ENCODE measurements at places on chromosomes 1 and 21.

DNA sequence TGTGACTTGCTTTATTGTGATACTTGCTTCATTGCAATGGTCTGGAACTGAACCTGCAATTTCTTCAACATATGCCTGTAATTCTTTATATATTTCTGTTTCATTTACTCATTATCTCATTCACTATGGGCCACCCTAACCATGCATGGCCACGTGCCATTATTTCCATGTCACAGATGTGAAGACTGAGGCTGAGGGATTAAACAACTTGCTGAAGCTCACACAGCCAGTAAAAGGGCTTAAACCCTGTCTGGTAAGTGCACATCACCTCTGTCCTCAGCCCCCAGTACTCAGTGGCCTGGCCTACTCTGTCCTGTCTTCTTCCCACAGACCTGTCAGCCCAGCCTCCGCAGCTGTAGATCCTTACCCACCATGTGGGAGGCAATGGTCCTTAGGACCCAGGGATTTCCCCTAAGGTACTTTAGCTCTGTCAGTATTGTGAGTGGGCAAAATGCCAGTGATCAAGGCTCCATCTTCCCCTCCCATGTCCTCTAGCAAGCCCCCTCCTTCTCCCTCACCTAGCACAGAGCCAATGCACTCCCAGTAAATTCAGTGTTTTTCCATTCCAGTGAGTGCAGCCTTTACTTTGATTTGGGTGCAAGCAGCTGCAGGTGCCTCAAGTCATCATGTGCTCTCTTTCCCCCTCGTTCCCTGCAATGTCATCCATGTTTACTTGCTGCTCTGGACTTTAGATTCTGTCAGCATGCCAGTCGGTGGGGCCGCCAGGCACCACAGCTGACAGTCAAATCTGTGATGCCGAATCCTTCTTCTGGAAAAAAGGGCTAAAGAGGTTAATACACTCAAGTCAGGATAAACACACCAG, 228.2 kb upstream of the PROX1 start:
- no peak for DNase-seq

GRCh38 chr1:3472088-3472850, 17.8 kb downstream of the ARHGEF16 start:
- DNase-seq, result no peak

DNA sequence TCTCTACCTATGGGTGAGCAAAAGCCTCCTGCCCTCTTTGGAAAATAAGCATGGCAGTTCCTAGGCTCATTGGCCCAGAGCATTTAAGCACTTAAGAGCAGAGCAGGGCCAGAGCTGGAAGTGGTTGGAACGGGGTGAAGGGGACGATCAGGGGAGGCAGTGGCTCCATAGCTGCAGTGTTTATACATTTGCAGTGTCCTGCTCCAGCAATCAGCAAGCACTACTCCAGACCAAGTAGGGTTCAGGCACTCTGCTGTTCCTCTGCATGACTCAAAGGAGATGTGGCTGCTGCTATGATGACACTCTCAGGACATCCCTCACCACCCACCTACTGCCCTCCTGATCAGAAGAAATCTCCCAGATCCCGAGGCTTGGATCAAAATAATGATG, 55.0 kb downstream of the TRABD2B start:
- no peak for DNase-seq

GRCh38 chr1:82894635-82895034, 1093.9 kb downstream of the ADGRL2 start:
- no peak for DNase-seq

GRCh38 chr1:193283016-193283415, 96.6 kb upstream of the B3GALT2 start:
- DNase-seq, result no peak

- peak; percentile 65 for DNase-seq
Observed at GRCh38 chr1:99180343-99180808, 83.9 kb upstream of the PLPPR4 start.

- DNase-seq, result no peak
Observed at GRCh38 chr1:66402194-66402593, 131.8 kb upstream of the SGIP1 start.

- DNase-seq, result no peak
Observed at GRCh38 chr1:186078245-186078644, 296.8 kb downstream of the TPR start.

GRCh38 chr1:180248731-180249681, 18.9 kb downstream of the LHX4 start:
- no peak for DNase-seq

DNA sequence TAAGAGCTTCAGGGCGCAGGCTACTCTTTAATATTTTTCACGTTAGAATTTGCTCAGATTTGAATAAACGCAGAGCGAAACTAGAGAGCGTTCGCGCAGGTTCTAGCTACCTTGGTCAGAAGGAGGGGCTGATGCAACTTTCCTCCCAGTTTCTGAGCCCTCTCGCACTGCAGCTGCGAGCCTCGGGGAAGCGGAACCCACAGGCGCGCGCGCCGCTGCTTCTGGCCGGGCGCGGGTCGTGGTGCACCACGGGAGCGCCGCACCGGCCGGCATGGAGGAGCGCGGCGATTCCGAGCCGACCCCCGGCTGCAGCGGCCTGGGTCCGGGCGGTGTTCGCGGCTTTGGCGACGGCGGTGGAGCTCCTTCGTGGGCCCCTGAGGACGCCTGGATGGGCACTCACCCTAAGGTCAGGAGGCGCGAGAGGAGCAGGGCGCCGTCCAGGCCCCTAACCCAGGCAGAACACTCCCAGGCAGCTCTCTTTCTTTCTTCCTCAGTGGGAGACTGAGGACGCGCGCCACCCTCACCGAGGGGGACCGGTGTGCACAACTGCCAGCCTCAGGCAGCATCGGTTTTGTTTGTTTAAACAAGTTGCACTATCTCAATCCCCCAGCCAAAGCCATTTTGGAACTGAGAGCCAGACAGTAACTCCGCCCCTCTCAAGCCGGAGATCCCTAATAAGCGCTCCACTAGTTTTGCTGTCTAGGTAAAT, at the start of gene TSEN15:
Gene TSEN15, plus strand, starts transcription at position 246 of the 709 bp plus-strand sequence. Its CDS starts 26 bp downstream, at position 272.
- no peak for DNase-seq

Data from HS-27A (cell line).